IMR-90 (cell line): ENCODE measurements at places on chromosomes 2 and 18. TPM values are rescaled to one million over a fixed set of nuclear protein-coding genes. Genes with fewer than 3 reads are reported as not detected.
A peak's percentile ranks its signal among the peaks of the same experiment; 100 is the strongest.

DNA sequence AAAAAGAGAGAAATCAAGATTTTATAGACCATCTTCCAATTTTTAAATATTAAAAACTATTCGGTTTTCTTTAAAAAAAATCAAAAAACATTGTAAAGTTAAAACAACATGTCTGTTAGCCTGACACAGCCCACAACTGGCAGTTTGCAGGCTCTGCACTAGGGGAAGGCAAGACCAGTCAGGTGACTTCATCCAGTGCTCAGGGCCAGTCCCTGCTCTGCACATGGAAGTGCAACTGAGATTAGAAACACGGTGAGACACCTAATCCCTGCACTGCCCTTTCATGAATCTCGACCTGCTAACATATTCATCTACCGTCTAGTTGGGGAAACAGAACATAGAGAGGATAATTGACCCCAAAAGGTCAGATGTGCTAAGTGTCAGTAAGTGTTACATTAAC, 135.2 kb downstream of the BARD1 start:
- no peak for DNase-seq

- no peak for DNase-seq
Observed at GRCh38 chr18:55079067-55079466, 119.8 kb upstream of the CCDC68 start.

DNA sequence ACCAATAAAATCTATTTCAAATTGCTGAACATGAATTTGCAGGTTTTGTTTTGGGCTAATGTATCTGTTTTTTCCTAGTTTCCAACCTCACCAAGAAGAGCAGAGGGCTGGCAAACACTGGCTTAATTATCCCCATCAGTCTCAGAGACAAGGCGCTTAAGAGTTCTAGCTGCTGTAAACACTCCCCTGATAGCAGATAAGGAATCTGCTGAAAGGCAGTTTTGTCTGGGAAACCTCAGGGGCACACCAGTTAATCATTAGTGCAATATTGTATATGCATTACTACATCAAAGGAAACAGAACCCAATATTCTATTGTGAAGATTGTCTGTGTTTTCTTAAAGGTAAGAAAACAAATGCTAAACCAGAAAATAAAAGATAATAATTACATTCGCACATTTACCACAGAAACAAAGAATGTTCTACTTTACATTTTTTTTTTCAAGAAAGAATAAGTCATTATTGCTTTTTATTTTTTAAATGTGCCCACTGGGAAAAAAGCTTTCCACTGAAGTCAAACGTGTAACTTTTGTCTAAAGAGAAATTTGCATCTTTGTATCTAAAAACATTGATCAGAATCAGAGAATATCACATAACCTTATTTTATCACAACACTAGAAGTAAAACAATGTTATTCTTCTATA, 179.1 kb downstream of the ERBB4 start:
- DNase-seq, result no peak

DNA sequence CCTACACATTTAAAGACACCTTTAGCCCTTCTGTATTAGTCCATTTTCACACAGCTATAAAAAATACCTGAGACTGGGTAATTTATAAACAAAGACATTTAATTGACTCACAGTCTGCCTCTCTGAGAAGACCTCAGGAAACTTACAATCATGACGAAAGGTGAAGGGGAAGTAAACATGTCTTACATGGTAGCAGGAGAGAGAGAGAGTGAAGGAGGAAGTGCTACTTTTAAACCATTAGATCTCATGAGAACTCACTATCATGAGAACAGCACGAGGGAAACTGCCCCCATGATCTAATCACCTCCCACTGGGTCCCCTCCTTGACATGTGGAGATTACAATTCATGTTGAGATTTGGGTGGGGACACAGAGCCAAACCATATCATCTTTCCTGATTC, 946.6 kb downstream of the SLC4A3 start:
- no peak for DNase-seq

DNA sequence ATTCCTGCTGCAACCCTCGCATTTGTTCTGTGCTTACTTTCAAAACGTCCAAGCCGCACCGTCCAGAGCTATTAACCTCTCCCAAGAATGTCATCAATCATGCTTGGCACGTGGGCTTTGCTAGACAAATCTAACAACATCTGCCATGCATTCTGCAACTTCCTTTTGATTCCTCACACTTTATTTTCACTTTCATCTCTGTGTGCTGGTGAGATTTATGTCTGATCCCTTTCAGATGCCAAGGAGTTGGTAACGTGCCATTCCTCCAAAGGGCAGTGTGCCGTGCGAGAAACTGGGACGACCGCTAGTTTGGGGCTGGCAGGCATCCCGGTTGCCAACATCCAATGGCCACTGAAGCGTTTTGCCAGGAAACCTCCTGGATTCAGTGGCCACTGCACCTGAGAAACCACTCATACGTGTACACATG, 230.0 kb upstream of the PARD3B start:
- DNase-seq, result peak; percentile 32

GAREM2 gene
- total RNA-seq, result 0.28 and 0.36 TPM in 2 replicates

RPRM gene
- total RNA-seq, result not detected in 2 replicates

ACTG2 gene
- 349 and 523 TPM in 2 replicates for total RNA-seq
